ENCODE measurements at places on chromosomes 12 and 14.

- no peak for DNase-seq
These were observed 1.9 kb downstream of the CACNB3 start for GRCh38 chr12:48819986-48820725.

- DNase-seq = peak; percentile 2
These were observed 88.3 kb downstream of the LRRK2 start for GRCh38 chr12:40312982-40313576.

DNA sequence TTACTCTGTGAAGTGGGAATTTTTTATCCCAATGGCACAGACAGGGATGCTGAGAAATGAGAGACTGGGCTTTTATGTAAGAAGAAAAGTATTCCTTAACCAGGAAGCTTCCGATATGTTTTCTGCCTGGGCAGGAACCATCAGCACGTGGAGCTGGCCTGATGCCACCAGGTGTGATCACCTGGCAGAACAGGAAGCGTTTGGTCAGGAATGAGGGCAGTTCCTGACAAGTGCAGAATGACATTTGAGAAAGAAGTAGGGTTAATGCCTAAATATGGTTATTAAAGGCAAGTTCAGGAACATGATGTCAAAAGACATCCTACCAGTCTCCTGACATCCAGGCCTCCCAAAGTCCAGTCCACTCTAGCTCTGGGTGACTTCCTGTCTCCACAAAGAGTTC lies 210.3 kb downstream of the NUAK1 start:
- DNase-seq = no peak

- no peak for DNase-seq
These were observed 101.5 kb downstream of the GPR135 start for GRCh38 chr14:59363531-59364226.

DNA sequence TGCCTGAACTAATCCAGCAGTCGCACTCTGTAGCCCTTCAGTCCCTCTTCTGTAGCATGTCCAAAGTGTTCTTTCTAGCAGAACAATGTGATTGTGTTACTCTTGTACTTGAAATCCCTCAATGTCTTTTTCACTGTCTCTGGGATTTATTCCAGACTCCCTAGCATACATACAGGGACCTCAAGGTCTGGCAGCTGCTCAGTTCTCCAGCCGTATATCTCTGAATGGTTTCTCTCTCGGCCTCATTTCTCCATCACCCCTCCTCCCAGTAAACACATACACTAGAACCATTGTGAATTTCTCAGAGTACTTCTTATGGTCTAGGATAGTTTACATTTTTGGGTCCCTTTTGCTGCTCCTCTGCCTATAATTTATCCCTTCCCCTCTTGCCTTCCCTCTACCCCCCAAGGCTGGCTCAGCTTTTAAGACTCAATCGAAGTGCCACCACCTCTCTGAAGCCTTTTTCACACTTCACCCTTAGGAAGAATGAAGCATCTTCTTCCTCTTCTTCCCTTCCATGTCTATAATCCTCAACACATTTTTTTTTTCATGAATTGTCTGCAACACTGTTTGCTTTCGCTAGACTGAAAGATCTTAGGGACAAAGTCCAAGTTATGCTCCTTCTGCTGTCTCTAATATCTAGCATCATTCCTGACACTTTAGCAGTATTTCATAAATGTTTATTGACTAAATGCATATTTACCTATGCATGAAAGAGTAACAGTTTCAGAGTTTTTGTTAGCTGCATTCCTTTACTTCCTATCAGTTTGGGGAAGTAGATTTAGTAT lies 446.1 kb downstream of the ZFP36L1 start:
- no peak for DNase-seq

GRCh38 chr12:13211859-13212664 lies 15.5 kb downstream of the EMP1 start:
- DNase-seq = peak; percentile 70

- no peak for DNase-seq
These were observed 20.3 kb downstream of the FCF1 start for GRCh38 chr14:74733221-74733620.

- no peak for DNase-seq
These were observed 42.2 kb downstream of the PAH start for GRCh38 chr12:102874819-102875218.

- DNase-seq = no peak
These were observed 10.6 kb downstream of the TRHDE start for GRCh38 chr12:72282721-72283120.

- DNase-seq = no peak
These were observed 45.3 kb downstream of the CPM start for GRCh38 chr12:68887641-68888040.

DNA sequence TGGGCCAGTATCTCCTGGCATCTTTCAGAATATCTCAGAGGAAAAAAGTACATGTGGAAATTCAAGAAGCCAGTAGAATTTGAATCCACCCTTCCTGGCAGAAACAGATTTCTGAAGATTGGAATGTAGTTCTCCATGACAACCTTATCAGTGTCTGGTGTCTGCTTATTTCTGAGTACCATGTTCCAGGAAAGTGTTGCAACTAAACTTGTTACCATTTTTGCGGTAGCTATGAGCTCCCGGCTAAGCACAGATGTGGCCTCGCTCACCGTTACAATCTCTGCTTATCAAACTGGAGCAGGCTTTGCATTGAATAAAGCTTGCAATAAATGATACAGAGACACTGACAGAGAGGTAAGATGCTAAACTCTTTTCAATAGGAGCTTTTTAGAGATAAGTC lies 13.0 kb upstream of the ITPR2 start:
- peak; percentile 49 for DNase-seq

DNA sequence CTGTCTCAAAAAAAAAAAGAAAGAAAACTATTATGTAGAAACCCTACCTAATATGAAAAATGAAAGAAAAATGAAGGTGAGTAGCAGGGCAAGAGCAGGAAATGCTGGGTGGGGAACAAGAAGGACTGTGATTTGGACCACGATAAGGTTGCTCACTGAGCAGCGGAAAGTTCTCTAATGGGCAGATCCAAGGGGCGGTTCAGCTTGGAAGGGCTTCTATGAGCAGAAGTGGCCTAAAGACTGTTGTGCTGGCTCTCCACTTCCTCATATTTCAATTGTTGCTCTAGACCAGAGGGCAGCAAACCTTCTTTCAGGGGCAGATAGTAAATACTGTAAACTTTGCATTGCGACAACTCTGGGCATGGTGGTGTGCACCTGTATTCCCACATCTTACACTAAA lies 16.3 kb upstream of the NFYB start:
- DNase-seq = no peak

DNA sequence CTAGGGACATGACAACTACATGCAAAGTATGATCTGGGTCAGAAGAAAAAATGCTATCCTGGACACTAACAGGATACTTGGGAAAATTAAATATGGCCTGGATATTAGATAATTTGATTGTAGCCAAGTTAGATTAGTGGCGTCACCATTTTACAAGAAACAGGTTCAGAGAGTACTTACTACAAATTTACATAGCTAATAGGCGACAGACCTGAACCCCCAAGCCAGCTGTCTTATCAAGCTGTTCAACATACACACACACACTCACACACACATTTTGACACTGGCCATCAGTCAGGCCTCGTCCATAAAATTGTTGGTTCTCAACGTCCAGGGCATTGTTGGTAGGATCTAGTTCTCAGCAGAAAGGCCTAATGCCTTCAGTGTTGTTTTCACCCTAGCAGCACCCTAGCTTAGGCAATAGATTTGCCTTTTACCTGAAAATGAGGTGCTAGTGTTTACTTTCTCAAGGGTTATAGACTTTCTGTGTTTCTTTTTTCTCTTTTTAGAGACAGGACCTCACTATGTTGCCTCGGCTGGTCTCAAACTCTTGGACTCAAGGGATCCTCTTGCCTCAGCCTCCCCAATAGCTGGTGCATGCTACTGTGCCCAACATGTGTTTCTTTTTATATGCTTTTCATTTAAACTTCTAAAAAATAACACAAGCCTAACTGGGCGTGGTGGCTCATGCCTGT lies 3.3 kb upstream of the C14orf93 start:
- DNase-seq = no peak

DNA sequence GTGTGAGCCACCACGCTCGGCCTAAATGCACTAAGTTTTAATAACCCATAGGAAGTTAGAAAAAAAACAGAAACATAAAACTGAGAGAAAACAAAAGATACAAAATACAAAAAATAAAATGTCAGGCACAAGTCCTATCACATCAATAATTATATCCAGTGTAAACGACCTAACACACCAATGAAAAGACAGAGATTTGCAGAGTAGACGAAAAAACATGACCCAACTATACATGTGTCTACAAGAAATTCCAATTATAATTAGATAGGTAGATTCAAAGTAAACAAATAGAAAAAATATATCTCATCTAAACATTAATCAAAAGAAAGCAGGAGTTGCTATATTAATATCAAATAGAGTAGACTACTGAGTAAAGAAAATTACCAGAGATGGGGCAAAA lies 69.4 kb upstream of the NUDT4 start:
- DNase-seq = no peak

DNA sequence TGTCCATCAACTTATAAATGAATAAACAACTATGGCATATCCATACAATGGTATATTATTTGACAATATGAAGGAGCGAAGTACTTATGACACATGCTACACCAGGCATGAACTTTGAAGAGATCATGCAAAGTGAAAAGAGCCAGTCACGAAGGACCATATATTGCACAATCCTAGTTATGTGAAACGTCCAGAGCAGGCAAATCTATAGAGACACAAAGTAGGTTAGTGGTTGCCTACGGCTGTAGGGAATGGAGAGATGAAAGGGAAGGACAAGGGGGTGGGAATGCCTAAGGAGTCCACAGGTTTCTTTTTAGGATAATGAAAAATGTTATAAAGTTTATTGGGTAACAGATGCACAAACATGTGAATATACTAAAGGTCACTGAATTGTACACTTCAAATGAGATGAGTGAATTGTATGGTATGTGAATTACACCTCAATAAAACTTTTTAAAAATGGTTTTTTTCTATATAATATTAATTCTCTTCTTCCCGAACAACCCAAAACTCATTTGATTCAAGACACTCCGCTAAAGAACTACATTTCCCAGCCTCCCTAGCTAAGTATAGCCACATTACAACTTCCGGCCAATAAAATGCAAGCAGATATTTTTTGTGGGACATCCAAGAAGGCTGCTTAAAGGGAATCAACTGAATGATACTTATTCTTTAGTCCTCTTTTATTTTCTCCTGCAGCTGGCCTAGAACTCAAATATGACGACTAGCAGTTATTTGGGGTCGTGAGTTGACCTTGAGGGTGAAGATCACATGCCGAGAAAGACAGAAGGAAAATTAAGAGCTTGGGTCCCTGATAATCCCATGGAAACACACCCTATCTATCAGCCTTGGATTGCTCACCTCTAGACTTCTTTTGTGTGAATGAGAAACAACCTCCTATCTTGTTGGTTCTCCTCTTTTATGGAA lies 187.2 kb downstream of the TTC8 start:
- no peak for DNase-seq

DNA sequence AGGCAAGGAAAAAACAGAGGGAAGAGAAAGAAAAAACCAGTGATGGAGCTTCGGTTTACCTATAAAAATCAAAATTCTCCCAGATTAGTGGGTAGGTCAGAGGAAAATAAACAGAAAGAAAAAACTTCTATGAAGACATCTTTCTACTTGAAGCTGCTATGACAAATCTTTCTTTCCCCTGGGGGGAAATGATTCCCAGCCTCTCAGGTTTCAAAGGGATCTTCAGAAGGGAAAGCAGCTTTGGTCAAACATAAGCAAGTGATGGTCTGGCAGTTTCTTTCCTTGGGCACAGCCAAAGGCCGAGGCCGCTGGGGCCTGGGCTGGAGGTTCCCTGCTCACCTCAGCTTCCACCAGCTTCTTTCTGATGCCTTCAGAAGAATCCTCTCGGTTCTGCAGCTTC lies 104.5 kb downstream of the PRKAB1 start:
- no peak for DNase-seq

DNA sequence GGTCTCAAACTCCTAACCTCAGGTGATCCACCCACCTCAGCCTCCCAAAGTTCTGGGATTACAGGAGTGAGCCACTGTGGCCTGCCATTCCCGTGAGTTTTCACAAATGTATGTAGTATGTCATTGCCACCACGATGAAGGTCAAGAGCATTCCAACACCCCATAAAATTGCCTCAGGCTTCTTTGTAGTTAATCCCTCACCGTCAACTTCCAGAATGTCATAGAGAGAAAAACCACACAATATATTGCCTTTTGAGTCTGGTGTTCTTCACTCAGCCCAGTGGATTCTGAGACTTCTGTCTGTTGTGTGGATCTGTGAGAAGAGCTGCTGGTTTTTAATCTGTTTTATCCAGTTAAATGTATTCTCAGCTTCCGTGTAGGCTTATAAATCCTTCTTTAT lies 12.6 kb upstream of the CFAP251 start:
- no peak for DNase-seq

- DNase-seq = no peak
These were observed 25.4 kb downstream of the FAM222A start for GRCh38 chr12:109738878-109739665.

DNA sequence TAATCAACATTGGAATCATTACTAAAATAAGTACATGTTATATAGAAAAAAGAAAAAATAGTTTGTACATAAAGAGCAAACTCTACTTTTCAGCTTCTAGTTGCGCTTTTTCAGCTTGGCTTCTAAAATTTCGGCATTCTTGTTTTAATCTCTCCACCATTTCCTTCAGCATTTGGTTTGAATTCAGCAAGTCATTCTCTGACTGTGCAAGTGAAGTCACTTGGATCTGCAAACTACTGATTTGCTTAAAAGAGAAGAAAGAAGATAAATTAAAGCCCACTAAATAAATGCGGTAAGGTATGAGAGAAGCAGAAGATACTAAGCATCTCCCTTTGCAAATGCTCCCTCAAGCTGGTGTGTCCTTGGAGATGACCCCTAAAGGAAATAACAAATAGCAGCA lies 126.3 kb downstream of the CEP83 start:
- no peak for DNase-seq

DNA sequence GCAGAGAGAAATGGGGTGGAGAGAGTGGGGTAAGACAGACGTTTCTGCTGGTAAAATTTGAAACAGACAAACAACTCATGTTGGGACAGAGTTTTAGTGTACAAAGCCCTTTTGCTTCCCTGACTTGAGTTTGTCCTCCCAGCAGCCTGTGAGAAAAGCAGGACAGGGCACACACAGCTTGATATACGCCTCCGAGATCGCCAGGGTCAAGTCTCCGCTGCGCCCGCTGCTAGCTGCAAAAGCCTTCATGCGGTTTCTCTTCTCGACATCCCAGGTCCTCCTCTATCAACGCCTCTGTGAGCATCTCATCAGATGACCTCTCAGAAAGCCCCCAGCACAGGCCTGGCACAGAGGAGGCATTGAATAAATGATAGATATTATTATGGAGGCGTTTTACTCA lies 9.4 kb upstream of the BCL11B start:
- no peak for DNase-seq

DNA sequence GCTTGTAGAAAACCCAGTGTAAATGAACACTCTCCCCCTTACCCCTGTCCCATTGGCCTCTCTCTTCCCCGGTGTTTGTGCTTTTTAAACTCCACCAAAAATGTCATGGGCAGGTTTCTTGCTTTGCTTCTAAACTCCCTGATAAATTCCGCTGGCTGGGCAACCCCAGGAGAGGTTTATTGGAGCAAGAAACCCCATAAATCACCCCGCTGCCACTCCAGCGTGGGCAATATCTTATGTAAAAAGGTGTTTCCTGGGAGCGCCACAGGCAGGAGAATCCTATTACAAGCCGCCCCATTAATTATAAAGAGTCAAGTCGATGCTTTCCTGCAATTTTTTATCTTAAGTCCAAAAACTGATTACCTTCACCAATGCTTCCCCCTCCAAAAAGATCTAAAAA lies 22.8 kb downstream of the LHX5 start:
- DNase-seq = no peak

All from HL-60 (cell line).